ENCODE measurements at places on chromosomes 12 and 14.
A peak's percentile ranks its signal among the peaks of the same experiment; 100 is the strongest.

DNA sequence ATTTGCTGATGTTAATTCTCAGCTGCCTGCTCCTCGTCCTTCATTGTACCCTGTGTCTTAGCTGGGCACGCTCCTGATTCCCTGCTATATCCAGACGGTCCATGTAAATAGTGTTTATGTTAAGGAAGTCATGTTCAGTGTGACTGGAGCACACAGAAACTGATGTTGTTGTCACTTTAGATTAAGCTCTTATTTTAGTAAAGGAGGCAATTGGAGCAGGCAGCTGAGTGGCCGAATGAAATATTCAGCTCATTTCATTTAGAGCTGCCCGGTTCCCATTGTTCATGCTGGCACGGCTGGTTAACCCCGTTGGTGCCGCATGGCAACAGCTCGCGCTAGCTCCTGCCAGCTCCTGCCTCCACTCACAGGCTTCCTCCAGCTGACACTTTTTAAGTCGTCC is 446.8 kb upstream of the SOX5 start:
- DNase-seq, result no peak

- DNase-seq, result peak; percentile 52
These were observed 70.0 kb upstream of the VPS33A start for GRCh38 chr12:122336015-122336946.

DNA sequence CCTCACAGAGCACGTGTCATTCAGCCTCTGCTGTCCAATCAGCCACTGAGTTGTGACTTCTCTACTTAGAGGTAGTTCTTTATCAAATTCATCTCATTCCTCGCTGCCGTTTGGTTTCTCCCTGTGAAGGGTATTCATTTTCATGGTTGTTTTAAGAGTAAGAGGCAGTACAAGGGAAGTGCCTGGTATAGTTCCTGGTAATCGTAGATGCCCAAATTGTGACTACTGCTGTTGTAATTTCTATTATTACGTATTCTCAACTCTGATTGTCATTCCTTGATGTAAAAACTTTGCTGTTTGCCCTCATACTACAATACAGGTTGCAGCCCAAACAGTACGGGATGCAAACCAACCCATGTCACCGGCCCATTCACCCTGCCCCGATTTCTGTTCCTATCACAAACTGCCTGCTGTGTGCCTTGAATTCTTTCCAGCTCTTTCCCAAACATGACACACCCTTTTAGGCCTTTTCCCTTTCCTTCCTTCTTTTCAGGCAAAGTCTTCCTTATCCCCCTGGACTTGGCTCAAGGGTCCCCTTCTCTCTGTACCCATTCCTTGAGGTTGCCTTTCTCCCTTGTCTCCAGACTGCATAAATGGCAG is 93.0 kb downstream of the SLC25A47 start:
- no peak for DNase-seq

DNA sequence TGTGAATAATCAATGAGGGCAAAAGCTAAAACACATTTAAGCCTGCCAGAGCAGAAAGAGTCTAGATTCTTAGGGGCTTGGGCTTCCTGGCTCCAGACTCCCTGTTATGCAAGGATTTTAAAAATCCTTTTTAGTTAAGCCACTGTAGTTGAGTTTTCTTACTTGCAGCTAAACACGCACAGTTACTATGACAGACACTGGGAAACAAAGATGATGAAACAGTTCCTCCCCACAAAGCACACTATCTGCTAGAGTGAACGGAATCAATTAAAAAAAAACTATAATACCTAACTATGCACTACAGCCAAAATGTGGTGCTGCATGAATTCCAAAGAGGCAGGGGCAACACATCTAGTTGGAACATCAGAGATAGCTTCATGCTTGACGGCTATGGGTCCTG is 28.2 kb downstream of the RPS6KA5 start:
- no peak for DNase-seq

DNA sequence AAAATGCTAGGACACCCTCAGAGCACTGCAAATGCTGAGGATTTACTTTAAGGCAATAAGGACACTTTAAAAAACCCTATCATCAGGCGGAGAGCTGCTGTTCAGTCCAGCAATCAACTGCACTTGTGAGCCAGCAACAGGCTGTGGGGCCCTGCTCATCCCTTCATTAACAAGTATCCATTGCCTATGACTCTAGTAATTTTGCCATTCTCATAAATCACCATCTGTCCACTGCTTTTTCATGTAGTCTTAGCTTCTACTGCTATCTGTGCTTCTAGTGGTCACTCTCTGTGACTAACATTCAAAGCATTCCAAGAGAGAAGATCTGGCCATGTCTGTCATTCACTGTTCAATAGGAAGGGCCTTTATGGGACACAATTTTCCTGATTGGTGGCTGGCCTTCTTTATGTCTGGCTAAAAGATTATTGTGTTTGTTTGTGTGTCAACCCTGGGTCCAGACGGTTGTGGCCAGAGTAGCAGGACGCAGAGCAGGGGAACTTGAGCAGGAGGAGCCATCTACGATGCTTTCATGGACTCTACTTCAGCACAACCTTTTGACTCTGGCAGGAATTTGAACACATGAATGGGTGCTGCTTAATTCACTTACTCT is 3.6 kb upstream of the KRAS start:
- no peak for DNase-seq

Data from stimulated activated CD4-positive, alpha-beta T cell treated with anti-CD3 and anti-CD28 coated beads, Interleukin-2, amount 100 ng/mL, for 24 hours (primary cell).